GM06990 (cell line): ENCODE measurements at places on chromosomes 6 and 20.

DNA sequence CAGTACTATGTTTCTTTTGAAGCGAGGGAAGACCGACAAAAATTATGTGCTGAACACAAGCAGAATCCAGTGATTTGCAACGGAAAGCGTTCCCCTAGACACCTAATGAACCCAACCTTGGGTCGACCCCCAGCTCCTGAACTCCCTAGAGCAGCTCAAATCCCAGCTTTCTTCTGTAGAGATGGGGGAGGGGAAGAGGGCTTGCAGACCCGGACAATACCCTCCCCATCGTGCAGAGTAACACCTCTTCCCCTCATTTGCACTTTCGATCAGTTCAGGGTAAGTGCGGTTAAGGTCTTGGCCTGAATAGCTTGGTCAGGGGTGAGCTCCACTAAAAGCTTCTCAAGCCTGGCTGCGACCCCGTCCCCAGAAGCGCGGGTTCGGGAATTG is 404 bp downstream of the CEP162 start:
- no peak for DNase-seq

- DNase-seq = peak; percentile 4
Observed at GRCh38 chr6:38264605-38265004, 375.1 kb downstream of the BTBD9 start.

DNA sequence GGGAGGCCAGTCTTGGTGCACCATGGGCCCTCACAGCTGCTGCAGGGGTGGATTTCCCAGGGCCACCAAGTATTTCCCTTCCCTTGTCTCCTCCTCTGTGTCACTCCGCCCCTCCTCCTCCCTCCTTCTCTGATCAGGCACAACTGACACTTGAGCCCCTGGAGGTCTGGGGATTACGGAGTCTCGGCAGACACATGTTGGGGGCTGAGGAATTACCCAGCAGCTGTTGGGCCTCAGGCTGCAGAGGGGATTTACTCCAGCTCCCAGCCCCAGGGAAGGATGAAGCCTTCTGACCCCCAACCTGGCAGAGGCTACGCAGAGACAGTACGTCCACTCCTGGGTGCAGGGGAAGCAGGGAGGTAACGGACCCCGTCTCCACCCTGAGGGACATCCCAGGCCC is 420.5 kb upstream of the SULF2 start:
- no peak for DNase-seq

GRCh38 chr6:168563656-168564055 is 122.7 kb downstream of the SMOC2 start:
- DNase-seq = no peak

GRCh38 chr6:118651282-118652050 is at the start of gene CEP85L:
Gene CEP85L, minus strand, starts transcription at chr6:118651591. Its CDS starts 322 bp downstream, at chr6:118651269.
- peak; percentile 92 for DNase-seq

DNA sequence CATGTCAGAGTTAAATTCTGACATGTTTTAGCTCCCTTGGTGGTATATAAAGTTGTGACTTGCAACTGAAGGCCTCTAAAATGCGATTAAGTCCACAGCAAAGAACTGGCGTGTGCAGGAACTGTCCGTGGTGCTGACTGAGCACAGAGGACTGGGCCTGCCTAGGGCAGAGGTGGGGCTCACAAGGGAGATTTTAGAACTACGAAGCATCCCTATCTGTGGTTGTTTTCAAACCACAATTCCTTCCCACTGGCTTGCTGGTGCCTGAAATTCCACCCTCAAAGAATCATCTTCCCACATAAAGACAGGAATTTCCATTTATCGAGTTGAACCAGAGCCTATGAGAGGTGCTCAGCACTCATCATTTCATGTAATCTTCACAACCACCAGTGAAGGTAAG is 30.1 kb downstream of the RIMS4 start:
- DNase-seq = no peak

DNA sequence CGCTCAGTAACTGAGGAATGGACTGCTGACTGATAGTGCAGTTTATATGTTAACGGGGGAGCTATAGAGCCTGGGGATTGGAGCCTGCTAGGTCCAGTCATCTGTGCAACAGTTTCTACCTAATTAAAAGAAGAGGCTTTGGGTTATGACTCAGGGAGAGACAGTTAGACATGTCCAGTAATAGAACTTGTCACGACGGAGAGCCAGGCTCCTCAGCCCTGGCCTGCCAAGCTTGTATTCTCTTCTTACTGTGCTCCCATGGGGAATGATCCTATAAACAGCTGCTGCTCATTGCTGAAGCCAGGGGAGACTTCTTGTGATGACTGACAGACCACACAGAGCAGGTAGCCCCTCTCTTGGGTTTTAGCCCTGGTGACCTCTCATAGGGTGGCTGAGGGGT is 69.3 kb downstream of the SYNJ2 start:
- DNase-seq = no peak

DNA sequence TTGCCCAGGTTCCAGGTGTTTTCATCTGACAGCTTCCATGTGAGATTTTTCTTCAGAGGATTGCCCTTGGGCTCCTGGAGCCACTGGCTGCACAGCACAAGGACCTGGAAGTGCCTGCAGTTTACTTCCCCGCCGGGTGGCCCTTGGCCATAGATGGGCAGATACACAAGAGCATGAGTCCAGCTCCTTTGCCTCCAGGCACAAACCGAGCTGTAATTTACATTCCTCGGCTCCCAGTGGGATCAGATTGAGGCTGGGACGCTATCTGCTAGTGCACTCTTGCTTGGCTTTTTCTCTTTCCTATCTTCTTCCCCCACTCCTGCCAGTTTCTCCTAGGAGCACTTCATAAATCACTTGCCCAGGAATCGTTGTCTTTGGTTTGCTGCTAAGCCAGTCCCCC is 85.4 kb upstream of the RALY start:
- DNase-seq = no peak

GRCh38 chr20:51236421-51236820 is 213.5 kb upstream of the KCNG1 start:
- no peak for DNase-seq

DNA sequence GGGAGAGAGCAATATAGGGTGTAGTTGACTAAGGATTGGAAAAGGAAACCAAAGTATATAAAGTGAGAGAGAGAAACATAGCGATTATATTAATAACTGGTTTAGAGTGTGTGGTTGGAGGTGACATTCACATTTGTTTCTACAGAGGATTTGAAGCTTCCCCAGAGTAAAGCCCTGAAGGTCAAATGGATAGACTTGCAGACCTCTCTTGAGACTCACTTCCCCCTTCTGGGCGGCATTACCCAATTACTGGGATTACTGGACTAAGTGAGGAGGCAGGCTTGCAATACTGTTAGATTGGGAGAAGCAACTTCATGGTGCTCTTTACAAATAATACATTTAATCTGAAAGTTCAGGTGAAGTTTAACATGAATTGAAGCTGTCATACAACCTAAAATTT is 10.7 kb downstream of the FIG4 start:
- DNase-seq = no peak

- peak; percentile 37 for DNase-seq
Observed at GRCh38 chr20:5586720-5587119, 163.5 kb upstream of the SHLD1 start.

- DNase-seq = no peak
Observed at GRCh38 chr6:125268765-125269164, 33.0 kb downstream of the HDDC2 start.

DNA sequence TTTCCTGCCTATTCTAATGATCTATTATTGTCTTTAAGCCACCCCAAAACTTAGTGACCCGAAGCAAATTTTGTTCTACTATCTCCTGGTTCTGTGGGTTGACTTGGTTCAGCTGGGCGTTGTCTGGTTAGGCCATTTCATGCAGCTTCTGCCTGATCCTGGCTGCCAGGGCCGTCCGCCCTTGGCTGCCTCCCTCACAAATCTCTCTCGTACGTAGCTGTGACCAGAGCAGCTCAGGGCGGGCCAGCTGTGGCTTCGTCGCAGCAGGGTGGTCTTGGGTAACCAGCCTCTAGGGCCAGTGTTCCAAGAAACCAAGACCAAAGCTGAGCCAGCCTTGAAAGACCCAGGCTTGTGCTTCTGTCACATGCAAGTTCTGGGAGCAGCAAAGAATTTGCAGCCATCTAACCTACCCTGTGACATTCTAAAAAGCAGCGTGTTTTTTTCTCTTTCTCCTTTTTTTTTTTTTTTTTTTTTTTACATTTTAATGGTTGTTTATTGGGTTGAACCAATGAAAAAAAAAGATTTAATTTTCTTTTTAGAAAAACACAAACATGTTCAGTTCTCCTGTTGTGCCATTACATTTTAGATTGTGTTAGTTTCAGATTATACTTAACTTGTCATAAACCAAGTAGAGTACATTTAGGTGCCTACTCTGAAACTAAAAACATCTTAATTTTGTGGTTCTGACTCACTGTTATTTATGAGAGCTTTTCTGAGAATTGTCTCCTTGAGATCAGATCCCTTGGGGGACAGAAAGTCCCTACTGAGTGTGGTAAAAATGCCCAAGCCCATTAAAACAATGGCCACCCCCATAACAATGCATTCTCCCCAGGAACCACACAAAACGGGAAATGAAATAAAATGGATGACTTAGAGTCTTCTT is 83.9 kb downstream of the ZDHHC14 start:
- peak; percentile 60 for DNase-seq

DNA sequence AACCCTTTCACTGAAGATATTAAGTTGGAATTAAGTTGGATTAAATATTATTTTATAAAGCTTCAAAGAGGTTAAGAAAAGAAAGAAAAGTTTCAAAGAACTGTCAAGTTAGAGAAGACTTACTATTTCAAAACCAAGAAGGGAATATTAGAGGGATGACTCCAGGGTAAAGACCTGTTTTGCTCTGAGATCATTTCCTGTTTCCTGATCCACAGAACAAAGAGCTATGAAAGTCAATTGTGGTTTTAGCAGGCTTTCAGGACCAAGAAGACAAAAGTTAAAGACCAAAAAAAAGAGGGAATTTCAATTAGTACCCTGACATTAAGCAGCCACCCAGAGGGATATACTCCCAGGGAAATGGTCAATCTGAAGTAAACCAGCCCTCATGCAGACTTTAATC is 19.4 kb downstream of the ESF1 start:
- no peak for DNase-seq

- no peak for DNase-seq
Observed at GRCh38 chr6:150560004-150560883, 39.4 kb upstream of the PLEKHG1 start.
